ENCODE measurements at places on chromosomes 16 and 17.

GRCh38 chr16:68000450-68000849 is 1.2 kb upstream of the DPEP2 start:
- DNase-seq: no peak

GRCh38 chr17:57004944-57005579 is 27.1 kb downstream of the SCPEP1 start:
- no peak for DNase-seq

GRCh38 chr16:4415538-4416199 is 727 bp downstream of the CORO7 start:
- no peak for DNase-seq

DNA sequence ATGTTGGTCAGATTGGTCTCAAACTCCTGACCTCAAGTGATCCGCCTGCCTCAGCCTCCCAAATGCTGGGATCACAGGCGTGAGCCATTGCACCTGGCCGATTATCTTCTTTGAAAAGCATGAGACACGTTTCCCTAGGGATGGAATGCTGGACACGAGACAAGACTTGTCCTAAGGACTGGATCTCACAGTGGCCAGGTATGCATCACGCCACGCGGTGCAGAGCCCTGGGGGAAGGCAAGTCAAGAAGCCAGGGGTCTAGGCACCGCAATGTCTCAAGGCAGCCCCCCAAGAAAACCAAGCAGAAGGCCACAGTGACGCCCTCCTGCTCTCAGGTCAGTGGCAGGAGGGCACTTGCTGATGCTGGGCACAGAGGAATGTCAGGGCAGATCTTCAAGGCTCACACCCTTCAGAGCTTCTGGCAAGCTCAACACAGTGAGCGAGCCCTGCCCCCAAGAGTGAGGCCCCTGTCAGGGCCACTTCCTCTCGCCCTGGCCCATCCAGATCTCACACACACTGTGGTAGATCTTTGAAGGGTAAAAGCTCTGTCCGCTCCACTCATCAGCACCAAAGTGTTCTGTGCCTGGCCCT is 134.7 kb downstream of the ZNF778 start:
- no peak for DNase-seq

GRCh38 chr16:20040011-20040410 is 33.7 kb downstream of the GPR139 start:
- no peak for DNase-seq

DNA sequence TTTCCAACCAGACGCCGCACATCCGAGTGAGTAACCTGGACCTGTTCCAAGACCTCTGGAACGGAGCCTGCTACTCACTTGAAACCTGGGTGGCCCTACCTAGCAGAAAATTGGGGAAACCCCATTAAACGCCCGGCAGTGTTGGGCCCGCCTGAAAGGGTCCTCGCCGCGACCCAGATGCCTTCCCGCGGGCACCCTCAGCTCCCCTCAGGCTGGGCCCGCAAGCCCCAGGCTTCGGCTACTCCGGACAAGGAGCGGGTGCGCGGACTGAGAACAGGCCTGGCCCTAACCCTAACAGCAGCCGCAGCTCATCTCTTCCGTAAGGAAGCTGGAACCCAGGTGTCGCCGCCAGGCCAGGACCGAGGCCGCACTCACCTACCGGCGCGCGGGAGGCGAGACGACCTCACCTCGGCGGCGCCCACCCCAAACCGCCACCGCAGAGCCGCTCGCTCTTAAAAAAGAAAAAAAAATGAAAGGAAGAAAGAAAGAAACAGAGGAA is 344 bp downstream of the PSME3IP1 start:
- DNase-seq: no peak

DNA sequence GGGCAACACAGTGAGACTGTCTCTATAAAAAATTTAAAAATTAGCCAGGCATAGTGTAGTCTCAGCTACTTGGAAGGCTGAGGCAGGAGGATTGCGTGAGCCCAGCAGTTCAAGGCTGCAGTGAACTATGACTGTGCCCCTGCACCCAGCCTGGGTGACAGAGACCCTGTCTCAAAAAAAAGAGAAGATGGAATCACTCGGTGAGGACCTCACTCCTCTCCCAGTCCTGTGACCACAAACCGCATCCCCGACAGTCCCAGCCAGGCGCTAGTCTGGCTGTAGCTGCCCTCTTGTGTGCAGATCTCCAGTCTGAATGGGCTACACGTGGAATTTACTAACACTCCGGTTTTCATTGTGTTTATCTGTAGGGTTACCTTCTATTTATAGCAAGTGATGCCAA is 11.1 kb downstream of the DEXI start:
- no peak for DNase-seq

GRCh38 chr16:17211797-17212196 is 259.0 kb downstream of the XYLT1 start:
- no peak for DNase-seq

GRCh38 chr17:43891851-43892646 is 15.3 kb downstream of the MPP2 start:
- no peak for DNase-seq

- DNase-seq: no peak
These were observed at the start of gene HIC1 for GRCh38 chr17:2054512-2055291. Gene HIC1, plus strand, starts transcription at chr17:2055103. Its CDS starts 1,588 bp downstream, at chr17:2056691.

DNA sequence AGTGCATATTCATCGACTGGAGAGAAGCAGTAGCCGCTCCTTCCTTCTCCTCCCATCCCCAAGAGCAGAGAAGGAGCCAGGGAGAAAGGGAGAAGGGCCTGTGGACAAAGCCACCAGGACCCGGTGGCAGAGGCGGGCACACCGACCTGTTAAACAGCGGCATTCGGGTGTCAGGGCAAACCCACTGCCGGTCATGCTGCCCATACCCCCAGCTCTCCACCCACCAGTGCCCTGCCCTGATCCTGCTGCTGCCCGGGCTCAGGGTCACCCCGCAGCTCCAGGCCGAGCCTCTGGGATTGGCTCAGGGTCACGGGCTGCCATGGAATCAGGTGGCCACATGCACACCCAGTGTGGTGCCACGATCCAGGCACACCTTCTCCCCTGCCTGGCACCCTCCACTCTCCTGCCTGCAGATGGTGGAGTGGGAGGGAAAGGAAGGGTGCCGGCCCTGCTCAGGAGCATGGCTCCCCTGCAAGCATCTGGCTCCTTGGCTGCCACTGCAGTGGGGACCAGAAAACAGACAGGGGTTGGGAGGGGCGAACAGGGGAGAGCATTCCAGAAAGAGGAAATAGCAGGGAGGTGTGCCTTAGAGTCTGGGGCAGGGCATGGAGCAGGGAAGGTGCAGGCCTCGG is 18.3 kb upstream of the RASD1 start:
- DNase-seq: no peak

DNA sequence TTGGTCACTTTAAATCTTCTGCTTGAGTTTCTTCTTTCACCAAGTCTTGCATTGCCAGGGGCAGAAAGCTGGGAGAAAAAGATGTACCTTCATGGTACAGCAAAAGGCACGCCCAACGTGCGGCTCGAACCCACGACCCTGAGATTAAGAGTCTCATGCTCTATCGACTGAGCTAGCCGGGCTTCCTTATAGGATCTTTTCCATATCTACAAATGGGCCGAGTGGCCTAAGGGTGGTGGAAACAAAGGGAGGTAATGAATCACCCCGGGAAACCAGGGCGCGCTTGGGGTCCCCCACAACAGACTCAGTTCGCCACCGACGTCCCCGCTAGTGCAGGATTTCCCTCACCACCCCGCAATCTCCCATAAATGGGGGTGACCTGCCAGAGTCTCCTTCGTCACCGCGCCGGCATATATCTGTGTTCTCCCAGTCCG is 7.5 kb upstream of the OR1F1 start:
- DNase-seq: no peak

- DNase-seq: no peak
These were observed 108.6 kb downstream of the CCT6B start for GRCh38 chr17:34852614-34853013.

GRCh38 chr17:8916466-8916865 is 49.0 kb upstream of the PIK3R6 start:
- no peak for DNase-seq

- no peak for DNase-seq
These were observed 21.7 kb downstream of the FAM117A start for GRCh38 chr17:49742166-49742638.

- no peak for DNase-seq
These were observed 2.1 kb downstream of the SRSF2 start for GRCh38 chr17:76735006-76735405.

DNA sequence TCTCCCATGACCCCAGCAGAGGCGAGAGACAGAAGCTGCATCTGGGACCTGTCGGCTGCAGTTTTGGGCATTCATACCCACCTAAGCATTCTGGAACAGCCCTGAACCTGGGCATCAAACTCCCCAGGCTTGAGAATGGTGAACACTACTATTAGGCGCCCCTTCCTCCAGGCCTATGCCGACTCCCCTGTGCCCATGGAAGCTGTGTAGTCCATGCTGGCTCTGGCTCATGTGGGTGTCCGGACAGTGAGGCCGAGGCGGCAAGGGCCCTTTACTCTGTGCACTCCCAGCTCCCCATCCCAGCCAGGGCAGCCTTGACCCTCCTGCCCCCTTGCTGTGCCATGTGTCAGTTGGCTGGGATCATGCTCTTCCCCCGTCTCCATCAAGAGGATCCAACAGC is 89.0 kb upstream of the TOB1 start:
- no peak for DNase-seq

DNA sequence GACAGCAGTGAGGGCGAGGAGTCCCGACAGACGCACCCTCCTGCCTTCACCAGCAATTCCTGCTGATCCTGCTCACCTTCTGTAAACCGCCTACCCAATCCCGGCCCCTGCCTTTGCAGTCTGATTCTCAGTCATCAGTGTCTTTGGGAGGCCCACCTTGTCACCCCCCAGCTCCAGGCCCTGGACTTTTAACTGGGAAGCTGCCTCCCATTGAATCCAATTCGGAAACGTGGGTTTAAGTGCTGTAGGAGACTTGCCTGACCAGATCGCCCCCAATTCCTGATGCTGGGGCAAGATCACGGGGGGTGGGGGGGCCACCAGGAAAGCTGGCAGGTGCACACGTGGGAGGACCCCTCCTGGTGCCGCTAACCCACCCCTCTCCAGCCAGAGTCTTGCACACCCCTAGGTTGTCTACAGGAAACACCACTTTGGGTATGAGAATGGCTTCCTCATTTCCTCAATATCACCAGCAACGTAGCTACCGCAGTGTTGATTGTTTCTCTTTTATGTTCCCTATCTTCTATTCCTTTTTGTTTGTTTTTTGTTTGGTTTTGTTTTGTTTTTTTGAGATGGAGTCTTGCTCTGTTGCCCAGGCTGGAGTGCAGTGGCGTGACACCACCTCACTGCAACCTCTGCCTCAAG is 46.6 kb upstream of the CMIP start:
- no peak for DNase-seq

DNA sequence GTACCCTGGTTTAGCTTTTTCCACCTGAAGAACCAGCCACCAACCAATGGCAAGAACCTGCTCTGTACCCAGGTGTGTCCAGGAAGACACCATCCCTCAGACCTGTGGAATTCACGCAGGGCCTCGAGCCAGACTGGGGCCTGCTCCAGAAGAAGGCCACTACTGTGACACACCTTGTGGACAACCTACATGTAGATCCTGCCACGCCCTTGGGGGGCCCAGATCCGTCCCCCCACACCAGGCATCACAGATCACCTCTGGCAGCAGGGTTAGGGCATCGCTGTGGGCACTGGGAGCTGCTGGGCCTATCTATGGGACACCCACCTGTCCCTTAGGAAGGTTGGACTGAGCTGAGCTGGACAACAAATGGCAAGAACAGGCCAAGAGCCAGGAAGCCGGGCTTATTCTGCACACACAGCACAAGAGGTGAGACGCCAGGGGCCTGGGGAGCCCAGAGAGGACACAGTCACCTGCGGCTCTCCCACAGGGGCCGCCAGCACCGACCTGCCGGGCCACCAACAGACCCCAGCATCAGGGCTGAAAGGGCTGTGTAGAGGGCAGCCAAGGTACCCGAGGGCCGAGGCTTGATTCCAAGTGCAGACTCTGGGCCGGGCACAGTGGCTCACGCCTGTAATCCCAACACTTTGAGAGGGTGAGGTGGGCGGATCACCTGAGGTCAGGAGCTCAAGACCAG is 7.7 kb downstream of the FAAP100 start:
- DNase-seq: no peak

GRCh38 chr17:74687886-74688285 is 24.8 kb downstream of the CD300LF start:
- DNase-seq: no peak

- DNase-seq: no peak
These were observed 14.4 kb downstream of the SDR42E1 start for GRCh38 chr16:81996664-81997509.

DNA sequence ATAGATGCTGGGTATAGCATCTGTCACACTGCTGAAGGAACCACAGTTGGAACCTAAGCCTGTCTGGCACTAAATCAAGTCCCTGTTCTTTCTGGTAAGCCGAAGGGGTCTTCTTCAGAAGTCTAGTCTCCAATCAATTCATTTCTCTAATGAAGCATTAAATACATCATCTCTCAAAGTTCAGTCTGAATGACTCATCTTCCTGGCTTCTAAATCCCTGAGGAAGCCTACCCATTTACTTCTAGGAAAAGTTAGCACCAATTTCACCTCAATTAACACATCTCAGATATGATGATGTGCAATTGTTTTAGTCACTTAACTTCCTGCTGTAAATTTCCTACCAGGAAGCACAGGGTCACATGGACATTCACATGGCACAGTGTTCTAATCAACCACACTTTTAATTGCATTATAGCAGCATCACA is 49.9 kb downstream of the TEX14 start:
- no peak for DNase-seq

- DNase-seq: no peak
These were observed 98.2 kb upstream of the SOX9 start for GRCh38 chr17:72022328-72023275.

- DNase-seq: no peak
These were observed 87.0 kb upstream of the MAF start for GRCh38 chr16:79687249-79688130.

- no peak for DNase-seq
These were observed 622 bp downstream of the HOXB6 start for GRCh38 chr17:48603959-48604769.

- DNase-seq: no peak
These were observed 482 bp downstream of the DCTPP1 start for GRCh38 chr16:30429418-30429677.

- no peak for DNase-seq
These were observed 16.4 kb downstream of the DHODH start for GRCh38 chr16:72024862-72025382.

- DNase-seq: no peak
These were observed at the start of gene CRHR1 for GRCh38 chr17:45784293-45784740. Gene CRHR1, plus strand, starts transcription at chr17:45784320. Its CDS starts 225 bp downstream, at chr17:45784545.

GRCh38 chr16:49757559-49758069 is 98.3 kb downstream of the ZNF423 start:
- no peak for DNase-seq

DNA sequence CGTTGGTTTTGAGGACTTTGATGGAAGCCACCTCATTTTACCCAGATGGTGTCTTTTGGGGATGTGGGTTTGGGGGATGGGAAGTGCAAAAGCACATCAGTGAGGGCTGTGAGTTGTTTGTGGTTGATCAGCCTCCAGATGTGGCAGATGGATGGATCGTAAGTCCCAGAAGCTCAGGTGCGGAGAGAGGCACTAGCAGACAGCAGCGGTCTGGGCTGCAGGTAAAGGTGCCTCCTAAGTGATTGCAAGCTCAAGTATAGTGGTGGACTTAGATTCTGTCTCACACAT is 18.0 kb downstream of the HS3ST3B1 start:
- no peak for DNase-seq

- DNase-seq: no peak
These were observed 2.5 kb upstream of the CMTM1 start for GRCh38 chr16:66563574-66564334.
